Natural killer cell (primary cell): ENCODE measurements at places on chromosomes 1 and 21.

GRCh38 chr1:179929955-179930798, 24.4 kb upstream of the CEP350 start:
- no peak for DNase-seq

GRCh38 chr1:70034403-70034802, 171.0 kb downstream of the LRRC40 start:
- no peak for DNase-seq

GRCh38 chr1:116445534-116445933, 72.5 kb downstream of the ATP1A1 start:
- no peak for DNase-seq

DNA sequence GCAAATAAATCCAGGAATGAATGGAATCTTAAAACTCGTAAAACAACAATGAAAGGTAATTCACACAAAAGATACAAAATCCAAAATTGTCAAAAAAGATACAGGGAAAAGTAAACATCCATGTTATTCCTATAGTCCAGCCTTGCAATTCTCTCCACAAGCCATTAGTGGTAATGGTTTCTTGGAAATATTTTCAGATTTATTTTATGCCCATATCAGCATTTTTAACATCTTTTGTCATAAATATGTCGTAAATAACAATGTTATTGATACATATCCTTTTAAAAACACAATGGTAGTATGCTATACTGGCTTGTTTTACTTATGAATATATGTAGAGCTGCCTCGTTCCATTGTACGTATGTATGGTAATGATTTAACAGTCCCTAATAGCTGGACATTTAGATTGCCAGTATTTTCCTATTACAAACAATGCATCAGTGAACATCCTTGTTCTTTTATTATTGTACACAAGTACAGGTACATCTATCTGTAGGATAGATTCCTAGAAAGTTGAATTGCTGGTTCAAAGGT, 30.6 kb downstream of the DNTTIP2 start:
- DNase-seq = no peak

DNA sequence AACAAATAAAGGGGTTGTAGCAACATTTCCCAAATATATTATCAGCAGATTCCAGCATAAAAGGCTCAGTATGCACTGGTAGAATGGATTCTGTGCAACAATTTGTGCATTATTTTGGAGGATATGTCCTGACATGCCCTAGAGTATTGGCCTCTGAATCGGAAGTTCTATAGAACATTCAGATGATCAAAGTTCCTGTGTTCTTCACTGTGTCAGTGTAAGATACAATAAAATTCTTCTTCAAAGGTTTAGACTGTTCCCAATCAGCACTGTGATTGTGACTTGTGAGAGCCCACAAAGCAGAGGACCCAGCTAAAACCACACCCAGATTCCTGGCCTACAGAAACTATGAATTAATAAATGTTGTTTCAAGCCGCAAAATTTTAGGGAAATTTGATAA, 33.6 kb upstream of the GBP5 start:
- DNase-seq = no peak
